ENCODE measurements at places on chromosomes 4 and X. TPM values are rescaled to one million over a fixed set of nuclear protein-coding genes. Genes with fewer than 3 reads are reported as not detected.

RNF175 gene
- not detected for total RNA-seq

ACTRT1 gene
- total RNA-seq = not detected

DRP2 gene
- 0.87 TPM for total RNA-seq

MID1 gene
- 0.22 TPM for total RNA-seq

RPA4 gene
- 0.83 TPM for total RNA-seq

FGD1 gene
- 0.06 TPM for total RNA-seq

CT45A9 gene
- total RNA-seq = not detected

CSAG2 gene
- total RNA-seq = not detected

VCX gene
- total RNA-seq = not detected
